ENCODE measurements at places on chromosomes 5 and 9.

- DNase-seq: no peak
Observed at GRCh38 chr5:79591326-79591725, 20.9 kb upstream of the TENT2 start.

DNA sequence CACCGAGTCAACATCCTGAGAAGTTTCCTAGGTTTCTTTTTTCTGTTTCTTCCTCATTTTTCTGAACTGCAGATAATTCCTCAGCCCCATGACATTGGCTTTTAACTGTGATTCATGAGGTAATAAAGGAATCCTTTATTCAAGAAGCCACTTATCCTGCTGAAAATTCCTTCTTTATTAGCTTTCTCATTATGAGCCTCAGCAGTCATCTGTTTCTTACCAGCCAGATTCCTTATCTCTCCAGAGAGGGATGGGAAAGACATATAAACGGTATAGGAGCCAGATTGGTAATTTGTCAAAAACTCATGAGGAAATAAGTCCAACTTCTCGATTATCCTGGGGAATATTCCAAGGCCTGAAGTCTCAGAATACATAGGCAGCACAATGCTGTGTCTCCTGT, 465.4 kb downstream of the ICE1 start:
- no peak for DNase-seq

GRCh38 chr5:167030500-167031120, 1260.8 kb upstream of the WWC1 start:
- no peak for DNase-seq

- no peak for DNase-seq
Observed at GRCh38 chr9:70079417-70080037, 35.9 kb downstream of the MAMDC2 start.

GRCh38 chr9:111163716-111164389, 125.6 kb upstream of the LPAR1 start:
- no peak for DNase-seq

GRCh38 chr9:133346021-133346785, 1.7 kb downstream of the MED22 start:
- no peak for DNase-seq

DNA sequence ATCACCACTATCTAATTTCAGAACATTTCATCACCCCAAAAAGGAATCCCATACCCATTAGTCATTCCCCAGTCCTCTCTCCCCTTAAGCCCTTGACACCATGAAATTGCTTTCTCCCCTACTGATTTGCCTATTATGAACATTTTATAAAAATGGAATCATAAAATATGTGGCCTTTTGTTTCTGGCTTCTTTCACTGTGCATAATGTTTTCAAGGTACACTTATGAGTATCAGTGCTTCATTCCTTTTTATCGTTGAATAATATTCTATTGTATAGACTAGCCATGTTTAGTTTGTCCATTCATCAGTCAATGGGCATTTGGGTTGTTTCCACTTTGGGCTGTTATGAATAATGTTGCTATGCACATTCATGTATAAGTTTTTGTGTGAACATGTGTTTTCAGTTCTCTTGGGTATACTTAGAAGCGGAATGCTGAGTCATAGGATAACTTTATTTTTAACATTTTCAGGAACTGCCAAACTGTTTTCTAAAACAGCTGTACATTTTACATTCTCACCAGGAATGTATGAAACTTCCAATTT, 40.4 kb upstream of the FGF1 start:
- DNase-seq: no peak

- DNase-seq: no peak
Observed at GRCh38 chr9:34826999-34827538, 117.1 kb upstream of the CCL21 start.

DNA sequence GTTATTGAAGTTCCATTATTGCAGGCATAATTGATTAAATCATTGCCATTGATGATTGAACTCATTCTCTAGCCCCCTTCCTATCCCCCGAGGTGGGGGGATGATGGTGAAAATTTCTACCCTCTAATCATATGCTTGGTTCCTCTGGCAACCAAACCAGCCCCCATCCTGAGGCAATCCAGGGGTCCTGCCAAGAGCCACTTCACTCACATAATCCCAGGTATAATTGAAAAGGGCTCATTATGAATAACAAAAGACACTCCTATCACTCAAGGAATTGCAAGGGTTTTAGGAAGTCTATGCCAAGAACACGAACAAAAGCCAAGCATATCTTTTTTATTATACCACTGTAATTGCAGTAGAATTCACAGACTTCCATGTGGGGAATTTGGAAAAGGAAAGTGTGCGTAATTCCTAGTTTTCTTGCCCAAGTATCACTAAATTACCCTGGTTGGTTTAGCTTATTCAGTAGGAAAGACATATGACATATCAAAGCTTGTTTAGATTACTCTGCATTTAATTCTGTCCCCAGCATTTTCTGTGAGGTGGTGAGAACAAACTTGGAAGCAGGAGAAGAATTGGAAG, 130.7 kb upstream of the TAF11L2 start:
- DNase-seq: no peak

- DNase-seq: no peak
Observed at GRCh38 chr5:172533058-172533398, 78.7 kb upstream of the SH3PXD2B start.
